ENCODE measurements at places on chromosomes 2 and 18.
A peak's percentile ranks its signal among the peaks of the same experiment; 100 is the strongest.

- DNase-seq, result no peak
Observed at GRCh38 chr18:2912357-2913299, 65.8 kb downstream of the EMILIN2 start.

GRCh38 chr2:228669690-228670089 is 488.2 kb upstream of the SPHKAP start:
- DNase-seq, result no peak

- DNase-seq, result no peak
Observed at GRCh38 chr2:207224791-207225482, 59.2 kb upstream of the KLF7 start.

DNA sequence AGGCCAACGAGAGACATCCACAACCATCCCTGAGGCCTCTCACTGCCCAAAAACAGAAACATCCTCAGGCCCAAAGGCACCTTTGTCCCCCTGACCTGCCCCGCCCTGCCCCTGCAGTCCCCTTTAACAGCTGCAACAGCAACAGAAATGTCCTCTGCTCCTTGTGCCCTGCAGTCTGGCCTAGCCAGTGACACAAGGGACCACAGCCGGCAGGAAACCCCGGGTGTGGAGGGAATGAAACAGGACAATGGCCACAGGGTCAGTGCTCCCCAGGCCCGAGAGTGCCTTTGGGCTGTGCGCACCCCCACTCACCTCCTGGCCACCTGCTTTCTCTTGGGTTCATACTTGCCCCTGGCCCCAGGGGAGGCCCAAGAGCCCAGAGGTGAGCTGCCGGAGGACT is 35.6 kb downstream of the SNED1 start:
- no peak for DNase-seq

DNA sequence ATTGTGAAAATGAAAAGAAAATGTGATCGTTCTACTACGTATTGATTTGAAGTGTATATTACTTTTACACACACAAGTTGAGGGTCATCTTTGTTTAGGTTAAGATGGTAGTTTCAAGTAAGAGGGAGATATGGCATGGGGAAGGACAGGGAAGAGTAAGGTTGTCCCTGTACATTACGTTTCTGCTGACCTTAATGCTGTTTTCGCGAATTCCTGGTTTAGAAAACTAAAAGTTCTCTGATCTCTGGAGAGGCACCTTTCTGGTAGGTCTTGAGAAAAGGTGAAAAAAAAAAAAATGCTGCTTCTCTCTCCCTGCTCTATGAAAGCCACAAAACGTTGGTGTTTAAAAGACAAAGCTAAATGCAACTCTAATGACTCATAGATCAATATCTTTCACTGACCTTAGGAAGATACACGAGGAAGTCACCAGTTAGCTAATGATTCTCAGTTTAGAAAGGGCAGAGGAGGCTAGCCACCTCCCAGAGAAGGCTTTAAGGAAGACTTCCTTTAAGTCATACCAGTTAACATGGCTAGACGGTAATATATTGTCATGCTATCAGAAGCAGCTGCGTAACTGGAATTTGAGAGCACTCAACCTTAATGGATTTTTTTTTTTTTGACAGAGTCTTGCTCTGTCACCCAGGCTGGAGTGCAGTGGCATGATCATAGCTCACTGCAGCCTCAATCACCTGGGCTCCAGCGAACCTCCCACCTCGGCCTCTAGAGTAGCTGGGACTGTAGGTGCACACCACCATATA is 13.2 kb downstream of the TXNDC2 start:
- no peak for DNase-seq

GRCh38 chr2:134790487-134790886 is 47.9 kb upstream of the ACMSD start:
- DNase-seq, result no peak

DNA sequence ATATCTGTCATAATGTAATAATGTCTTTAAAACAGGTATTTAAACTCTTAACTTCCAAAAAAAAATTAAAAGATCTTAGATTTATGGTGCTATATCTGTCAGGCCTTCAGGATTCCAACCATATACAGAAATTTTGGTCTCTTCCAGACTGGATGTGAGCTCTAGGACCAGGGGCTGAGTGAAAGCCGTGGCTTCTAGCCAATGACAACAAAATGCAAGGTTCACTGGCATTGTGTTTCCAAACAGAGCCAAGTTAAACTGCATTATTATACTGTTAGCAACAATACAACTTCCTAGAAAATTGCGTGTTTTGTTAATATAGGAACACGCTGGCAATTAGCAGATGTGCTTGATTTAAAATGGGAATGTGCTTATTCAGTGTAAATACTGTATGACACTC is 809.8 kb upstream of the SOX11 start:
- no peak for DNase-seq

GRCh38 chr2:203824057-203824456 is 43.5 kb upstream of the CTLA4 start:
- no peak for DNase-seq

DNA sequence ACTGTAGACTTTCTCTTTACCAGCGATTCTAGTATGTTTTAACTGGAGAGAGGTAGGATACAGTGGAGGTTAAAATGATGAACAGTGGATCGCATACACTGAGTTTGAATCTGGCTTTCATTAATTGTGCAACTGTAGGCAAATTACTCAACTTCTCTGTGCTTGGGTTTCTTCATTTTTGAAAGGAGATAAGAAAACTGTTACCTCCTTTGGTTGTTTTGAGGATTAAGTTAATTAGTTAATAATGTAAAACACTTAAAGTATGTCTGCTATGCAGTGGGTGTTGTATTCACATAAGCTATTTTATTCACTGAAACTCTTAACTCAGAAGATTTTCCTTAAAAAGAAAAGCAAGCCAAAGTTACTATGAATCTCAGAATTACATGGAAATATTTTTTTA is 111.8 kb upstream of the CYP20A1 start:
- DNase-seq, result no peak

DNA sequence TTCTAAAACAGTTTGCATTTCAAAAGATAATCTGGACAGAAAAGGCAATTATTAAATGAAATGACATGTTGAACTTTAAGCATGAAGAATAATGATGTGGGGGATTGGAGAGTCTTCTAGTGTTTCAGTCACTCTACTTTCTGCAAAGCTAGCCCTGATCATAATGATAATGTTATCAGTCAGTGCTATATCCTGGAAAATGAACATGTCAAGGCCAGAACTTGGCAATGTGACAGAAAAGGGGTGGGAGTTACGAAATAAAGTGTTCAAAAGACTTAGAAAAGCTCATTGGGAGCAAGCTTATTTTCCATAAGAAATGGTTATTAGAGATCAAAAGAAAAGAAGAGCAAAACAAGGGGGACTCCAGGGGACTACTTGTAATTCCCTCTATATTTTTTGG is 288.5 kb upstream of the SLC8A1 start:
- no peak for DNase-seq

- no peak for DNase-seq
Observed at GRCh38 chr18:8162802-8163201, 446.4 kb upstream of the RAB12 start.

- peak; percentile 72 for DNase-seq
Observed at GRCh38 chr2:45595721-45596435, 15.2 kb downstream of the SRBD1 start.

- DNase-seq, result no peak
Observed at GRCh38 chr2:130740671-130741070, 11.8 kb downstream of the GPR148 start.

DNA sequence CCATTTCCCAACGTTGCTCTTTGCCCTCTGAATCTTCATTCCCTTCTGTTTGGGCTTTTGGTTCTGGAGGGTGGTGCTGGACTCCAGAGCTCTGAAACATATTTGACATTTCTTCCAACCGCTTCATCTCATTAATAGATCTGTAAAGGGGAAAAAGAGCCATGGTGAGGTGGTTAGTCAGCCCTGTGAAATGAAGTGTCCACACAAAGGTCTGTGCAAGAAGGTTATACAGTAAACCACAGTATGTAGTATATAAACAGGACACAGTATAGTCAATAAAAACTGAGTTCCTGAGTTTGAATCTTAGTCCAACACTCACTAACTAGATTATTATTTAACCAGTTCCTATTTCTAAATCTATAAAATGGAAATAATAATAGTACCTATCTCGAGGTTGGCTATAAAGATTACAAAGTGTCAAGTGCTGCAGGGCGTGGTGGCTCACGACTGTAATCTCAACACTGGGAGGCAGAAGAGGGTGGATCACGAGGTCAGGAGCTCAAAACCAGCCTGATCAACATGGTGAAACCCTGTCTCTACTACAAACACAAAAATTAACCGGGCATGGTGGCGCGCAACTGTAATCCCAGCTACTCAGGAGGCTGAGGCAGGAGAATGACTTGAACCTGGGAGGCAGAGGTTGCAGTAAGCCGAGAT is 13.1 kb downstream of the STARD7 start:
- no peak for DNase-seq

DNA sequence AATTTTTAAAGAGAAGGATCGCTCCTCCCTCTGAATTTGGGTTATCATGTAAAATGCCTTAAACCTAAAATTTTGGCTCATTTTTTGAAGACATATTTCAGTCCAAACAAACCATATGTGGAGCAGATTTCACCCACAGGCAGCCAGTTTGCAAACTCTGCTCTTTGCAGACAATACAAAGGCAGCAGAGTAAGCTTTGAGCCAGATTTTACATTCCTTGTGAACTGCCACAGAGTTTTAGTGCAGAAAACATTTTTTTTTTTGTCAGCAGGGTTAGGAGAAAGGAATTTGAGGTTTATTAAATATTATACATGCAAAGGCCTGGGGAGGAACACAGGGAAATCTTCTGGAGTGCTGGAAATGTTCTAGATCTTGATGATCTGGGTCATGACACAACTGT is 171.9 kb upstream of the FN1 start:
- DNase-seq, result no peak

All from osteoblast (primary cell).